ENCODE measurements at places on chromosomes 7 and 10. TPM values are rescaled to one million over a fixed set of nuclear protein-coding genes. Genes with fewer than 3 reads are reported as not detected.
A peak's percentile ranks its signal among the peaks of the same experiment; 100 is the strongest.

ASIC3 gene
- under 0.01 TPM for total RNA-seq

PLA2G12B gene
- total RNA-seq, result 0.13 TPM

ARHGEF5 gene
- 0.38 TPM for total RNA-seq

PLXNA4 gene
- 15.4 TPM for total RNA-seq

NRAP gene
- not detected for total RNA-seq

BAIAP2L1 gene
- 0.25 TPM for total RNA-seq

PIK3CG gene
- total RNA-seq, result 4.4 TPM

KCNH2 gene
- total RNA-seq, result 0.13 TPM

CYP3A5 gene
- total RNA-seq, result not detected

HYAL4 gene
- 0.39 TPM for total RNA-seq

ITPRID1 gene
- total RNA-seq, result not detected

TFR2 gene
- 0.26 TPM for total RNA-seq

HOXA6 gene
- 1.9 TPM for total RNA-seq

GLI3 gene
- total RNA-seq, result 0.26 TPM

BAZ1B gene
- 37.3 TPM for total RNA-seq

OPN4 gene
- total RNA-seq, result not detected

LRRN3 gene
- total RNA-seq, result 0.13 TPM

MRLN gene
- not detected for total RNA-seq

CALML3 gene
- not detected for total RNA-seq

- DNase-seq, result no peak
These were observed 11.3 kb downstream of the TFR2 start for GRCh38 chr7:100630066-100630465.

DNA sequence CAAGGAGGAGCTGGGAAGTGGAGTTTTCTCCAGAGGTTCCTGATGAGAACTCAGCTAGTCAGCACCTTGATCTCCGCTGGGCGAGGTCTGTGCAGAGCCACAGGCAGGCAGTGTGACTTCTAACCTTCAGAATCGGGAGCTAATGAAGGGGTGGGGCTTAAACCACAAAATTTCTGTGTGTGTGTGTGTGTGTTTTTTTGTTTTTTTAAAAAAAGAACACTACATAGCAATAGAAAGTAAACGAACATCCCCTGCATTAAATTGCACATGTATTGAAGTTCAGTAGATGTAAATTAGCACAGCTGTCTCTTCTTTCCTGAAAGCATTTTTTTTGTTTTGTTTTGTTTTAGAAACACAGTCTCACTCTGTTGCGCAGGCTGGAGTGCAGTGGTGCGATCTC, 46.2 kb downstream of the RBM17 start:
- DNase-seq, result no peak

- no peak for DNase-seq
These were observed 44.1 kb downstream of the DGKB start for GRCh38 chr7:14858410-14858809.

- no peak for DNase-seq
These were observed 335.8 kb upstream of the MBL2 start for GRCh38 chr10:53108317-53108934.

DNA sequence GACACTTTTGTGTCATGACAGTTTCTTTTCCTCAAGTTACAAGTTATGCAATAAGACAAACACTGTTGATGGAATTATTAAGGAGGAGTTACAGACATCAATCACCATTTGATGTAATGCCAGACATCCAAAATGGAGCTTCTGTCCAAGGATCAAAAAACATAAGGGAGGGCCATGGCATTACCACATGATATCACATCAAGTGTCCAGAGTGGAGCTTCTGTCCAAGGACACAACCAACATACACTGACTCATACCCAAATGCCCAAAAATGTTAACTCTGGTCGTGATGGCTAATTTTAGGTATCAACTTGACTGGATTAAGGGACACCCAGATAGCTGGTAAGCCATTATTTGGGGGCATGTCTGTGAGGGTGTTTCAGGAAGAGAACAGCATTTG, 140.4 kb downstream of the DOCK4 start:
- no peak for DNase-seq

- DNase-seq, result no peak
These were observed 698.6 kb downstream of the SORCS3 start for GRCh38 chr10:105339669-105340068.

DNA sequence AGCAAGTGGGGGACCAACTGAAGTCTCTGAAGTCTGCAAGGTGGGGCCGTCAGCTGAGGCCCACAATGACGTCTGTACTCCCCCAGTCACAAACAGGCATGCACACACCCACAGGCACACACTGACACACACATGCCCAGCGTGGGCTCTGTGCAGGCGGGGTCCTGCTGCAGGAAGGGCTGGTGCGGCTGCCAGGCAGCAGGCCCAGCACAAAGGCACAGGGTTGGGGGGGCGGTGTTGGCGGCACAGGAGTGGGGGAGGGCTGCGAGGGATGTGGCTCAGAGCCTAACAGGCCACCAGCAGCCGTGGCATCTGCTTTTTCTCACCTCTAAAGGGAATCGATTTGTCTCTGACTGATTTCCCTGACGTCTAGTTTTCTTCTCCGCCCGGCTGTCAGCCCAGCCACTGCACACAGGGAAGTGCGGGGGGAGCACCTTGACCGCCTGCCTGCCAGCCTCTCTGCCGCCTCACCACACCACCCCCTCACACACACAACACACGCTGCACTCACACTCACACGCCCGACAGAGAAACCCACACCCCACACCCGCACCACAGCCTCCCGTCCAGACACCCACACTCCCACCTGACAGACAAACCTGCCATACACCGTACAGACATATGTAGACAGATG, 43.5 kb upstream of the ZMIZ1 start:
- DNase-seq, result no peak

GRCh38 chr10:128124813-128125403, 1.3 kb downstream of the MKI67 start:
- DNase-seq, result peak; percentile 2

DNA sequence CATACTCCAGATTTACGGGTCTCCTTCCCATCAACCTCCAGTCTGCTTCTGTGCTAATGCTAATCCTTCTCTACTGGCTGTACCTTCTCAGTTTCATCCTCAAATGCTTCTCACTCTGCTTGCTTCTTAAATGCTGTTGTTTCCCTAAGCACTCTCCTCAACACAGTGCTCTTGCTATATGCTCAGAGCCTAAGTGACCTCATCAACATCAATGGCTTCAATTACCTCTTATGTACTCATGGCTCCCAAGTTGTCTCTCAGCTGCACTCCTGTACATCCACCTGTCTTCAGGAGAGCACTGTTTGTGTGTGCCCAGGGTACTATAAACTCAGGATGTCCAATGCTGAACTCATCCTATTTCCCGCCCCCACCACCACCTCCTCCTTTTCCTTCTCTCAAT, 22.5 kb downstream of the ELAPOR2 start:
- no peak for DNase-seq

GRCh38 chr7:100865938-100866728, 1.1 kb upstream of the TRIP6 start:
- no peak for DNase-seq

GRCh38 chr7:25852211-25852938, 299.6 kb upstream of the NFE2L3 start:
- no peak for DNase-seq

- DNase-seq, result no peak
These were observed 501.6 kb downstream of the TCERG1L start for GRCh38 chr10:130809761-130810515.

DNA sequence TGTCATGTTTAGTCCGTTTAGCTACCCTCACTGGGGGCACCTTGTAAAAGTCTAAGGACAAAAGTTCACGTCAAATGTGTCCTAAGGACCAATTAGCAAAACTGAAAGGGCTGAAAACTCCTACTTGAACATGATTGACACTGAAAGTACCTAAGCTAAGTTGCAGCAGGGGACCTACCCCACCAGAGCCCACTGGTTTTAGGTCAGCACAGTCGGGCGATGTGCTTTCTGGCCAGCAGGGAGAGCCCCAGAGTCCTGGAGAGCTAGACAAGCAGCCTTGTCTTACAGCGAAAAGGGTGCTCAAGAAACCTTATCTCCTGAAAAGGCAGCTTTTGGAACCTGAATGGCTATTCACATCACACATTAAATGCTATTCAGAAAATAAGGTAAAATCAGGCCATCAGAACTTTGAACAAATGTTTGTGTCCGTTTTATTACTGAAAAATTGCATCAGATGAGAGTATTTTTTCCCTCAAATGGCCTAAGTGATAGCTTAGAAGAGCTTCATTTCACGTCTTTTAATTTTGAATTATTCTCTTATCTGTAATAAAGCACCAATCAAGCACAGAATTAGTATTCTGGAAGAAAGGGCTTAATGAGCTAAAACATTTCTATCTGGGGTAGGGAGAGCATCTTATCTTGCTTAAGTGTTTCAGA, 52.2 kb upstream of the MKI67 start:
- DNase-seq, result peak; percentile 34

DNA sequence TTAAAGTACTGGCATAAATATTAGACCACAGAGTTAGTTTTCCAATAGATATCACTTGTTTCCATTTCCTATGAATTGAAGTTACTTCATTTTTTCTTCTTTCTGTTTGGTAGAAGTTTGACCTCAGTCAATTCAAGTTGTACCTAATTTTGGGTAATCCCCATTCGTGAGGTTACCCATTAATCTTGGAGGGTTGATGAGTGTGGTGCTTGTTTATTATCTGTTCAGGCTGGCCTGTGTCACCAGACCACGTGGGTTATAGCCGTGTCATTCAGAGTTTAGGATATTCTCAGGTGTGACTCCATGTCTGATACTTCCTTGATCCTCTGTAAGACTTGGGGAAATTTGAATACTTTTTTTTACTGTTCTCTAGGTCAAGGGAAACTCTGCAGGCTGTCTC, 133.9 kb upstream of the TPK1 start:
- DNase-seq, result no peak

DNA sequence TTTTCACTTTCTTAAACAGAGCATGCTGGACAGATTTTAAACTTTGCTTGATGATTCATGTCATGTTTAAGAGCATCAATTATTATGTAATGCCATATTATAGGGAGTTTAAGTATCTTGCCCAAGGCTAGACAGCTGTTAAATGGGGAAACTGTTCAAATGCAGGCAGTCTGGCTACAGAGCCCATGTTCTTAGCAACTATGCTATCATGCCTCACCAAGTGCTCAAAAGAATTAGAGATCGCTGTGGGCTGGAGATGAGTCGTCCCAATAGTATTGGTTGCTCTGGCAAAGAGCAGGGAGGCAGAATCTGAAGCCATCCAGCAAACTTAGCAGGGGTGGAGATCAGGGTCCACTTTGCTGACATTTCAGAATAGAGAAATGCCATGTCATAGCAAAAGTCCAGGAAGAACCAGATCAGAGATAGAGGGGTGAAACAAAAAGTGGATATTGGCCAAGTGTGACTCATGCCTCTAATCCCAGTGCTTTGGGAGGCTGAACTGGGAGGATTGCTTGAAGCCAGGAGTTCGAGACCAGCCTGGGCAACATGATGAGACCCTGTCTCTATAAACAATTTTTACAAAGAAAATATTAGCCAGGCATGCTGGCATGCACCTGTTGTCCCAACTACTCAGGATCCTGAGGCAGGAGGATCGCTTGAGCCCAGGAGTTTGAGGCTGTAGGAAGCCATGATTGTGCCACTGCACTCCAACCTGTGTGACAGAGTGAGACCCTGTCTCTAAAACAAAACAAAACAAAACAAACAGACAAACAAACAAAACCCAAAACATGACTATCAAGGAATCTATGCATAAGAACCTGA, 57.8 kb downstream of the BAMBI start:
- DNase-seq, result peak; percentile 48

DNA sequence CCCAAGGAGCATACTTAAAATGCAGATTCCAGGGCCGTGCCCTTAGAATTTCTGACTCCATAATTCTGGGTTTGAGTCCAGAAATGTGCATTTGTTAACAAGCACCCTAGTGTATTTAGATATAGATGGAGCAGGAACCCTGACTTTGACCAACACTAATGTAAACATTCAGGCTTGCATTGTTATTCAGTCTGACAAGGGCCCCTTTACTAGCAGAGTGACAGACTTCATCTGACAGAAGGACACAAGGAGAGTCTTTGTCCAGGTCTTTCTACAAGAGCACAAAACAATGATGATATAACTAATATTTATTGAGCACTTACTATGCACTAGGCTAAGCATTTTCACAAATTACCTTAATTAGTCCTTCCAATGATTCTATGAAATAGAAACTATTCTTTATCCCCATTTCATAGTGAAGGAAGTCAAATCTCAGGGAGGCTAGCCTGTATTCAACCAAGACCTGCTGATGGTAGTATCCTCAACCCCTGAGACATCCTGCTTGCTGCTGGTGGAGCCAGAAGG, 3.9 kb downstream of the RBP4 start:
- DNase-seq, result no peak

- no peak for DNase-seq
These were observed 9.2 kb downstream of the ITPRIP start for GRCh38 chr10:104328896-104329710.

- no peak for DNase-seq
These were observed 16.0 kb downstream of the HIF1AN start for GRCh38 chr10:100551738-100552137.

GRCh38 chr10:59904426-59905065, 1.8 kb downstream of the CCDC6 start:
- DNase-seq, result no peak

GRCh38 chr7:105849122-105849855, 27.1 kb downstream of the ATXN7L1 start:
- DNase-seq, result peak; percentile 71

DNA sequence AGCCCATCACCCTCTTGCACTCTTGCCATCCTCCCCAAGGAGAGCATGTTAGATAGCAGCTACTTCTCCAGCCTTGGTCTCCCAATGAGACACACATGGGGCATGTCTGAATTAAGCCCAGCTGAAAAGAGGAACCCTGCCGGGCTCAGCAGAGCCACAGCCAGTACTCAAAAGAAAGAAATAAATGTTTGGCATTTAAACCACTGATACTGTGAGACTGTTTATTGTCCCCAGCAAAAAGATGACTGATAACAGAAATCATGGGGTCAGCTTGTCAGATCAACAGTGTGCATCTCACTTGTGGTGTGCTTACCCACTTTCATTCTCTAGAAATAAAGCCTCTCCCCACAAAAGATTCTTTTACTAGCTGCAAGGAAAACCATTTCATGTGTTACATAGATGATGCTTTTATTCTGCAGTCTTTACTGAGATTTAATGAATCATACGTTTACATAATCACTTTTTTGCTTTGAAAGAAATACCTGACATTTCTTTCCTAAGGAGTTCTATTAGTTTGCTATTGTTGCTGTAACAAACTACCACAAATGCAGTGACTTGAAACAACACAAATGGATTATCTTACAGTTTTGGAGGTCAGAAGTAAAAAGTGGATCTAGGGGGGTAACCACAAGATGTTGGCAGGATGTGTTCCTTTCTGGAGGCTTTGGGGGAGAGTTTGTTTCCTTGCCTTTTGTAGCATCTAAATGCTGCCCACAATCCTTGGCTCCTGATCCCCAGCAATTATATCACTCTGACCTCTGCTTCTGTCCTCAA, 20.9 kb downstream of the ANKRD7 start:
- no peak for DNase-seq
